Lung microvascular endothelial cell (primary cell): ENCODE measurements at places on chromosomes 3 and 15. TPM values are rescaled to one million over a fixed set of nuclear protein-coding genes. Genes with fewer than 3 reads are reported as not detected.

DNA sequence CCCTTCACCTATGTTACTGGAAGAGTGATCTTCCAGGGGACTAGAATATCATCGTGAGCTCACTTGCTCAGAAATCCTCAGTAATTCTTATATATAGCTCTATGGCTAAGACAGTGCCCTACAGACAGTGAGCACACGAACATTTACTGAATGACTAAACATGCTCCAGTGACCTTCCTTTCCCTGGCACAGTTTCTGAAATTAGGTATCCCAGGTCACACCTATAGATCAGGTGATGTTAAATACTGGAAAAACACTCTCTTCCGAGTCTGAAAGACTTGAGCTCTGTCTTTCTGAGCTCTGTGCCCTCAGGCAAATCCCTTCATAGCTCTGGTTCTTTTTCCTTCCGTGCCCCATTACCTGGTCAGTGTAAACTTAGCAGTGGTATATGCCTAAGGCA is 239.4 kb upstream of the LRIG1 start:
- no peak for DNase-seq

- DNase-seq, result peak; percentile 94
These were observed 161.2 kb downstream of the FRMD5 start for GRCh38 chr15:44033894-44034293.

DNA sequence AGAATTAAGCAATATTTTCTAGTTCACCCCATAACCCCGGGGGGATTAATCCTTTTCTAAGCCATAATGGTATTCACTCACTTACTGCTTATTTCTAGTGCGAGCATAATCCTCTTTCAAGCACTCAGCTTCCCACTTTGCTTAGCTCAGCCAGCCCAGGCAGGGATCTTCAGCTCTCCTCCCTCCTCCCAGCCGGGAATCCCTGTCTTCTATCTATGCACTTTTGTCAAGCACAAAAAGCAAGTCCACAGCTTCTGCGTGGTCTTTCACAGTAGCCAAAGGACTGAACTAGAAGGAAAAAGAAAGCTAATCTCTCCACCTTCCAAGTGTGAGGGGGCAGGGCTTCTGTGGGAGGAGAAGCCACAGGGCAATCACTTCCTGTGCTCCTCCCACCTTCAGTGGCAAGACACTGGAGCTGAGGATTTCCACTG is 62.8 kb downstream of the PEX5L start:
- no peak for DNase-seq

- peak; percentile 76 for DNase-seq
These were observed 51.0 kb upstream of the SPSB4 start for GRCh38 chr3:141000027-141000663.

- peak; percentile 12 for DNase-seq
These were observed 13.1 kb downstream of the DNAAF4 start for GRCh38 chr15:55494931-55495330.

DNA sequence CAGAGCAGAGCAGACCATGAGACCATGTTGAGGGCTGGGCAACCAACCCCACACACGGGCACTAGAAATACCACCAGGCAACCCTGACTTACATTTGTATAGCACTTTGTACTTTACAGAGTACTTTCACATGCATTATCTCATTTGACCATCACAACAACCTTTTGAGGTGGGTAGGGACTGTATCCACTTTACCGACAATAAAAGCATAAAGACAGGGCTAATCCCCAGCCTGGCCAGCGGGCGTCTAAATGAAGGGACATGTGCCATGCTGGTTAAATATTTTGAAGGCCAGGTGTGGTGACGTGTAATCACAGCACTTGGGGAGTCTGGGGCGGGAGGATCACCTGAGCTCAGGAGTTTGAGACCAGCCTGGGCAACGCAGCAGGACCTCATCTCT is 23.6 kb downstream of the RASGRP1 start:
- DNase-seq, result no peak

Gene GABRR3
- total RNA-seq, result not detected in 2 replicates

Gene FGD5
- 74.3 and 86.1 TPM in 2 replicates for total RNA-seq

Gene SNX22
- total RNA-seq, result under 0.01 and 0.20 TPM in 2 replicates

Gene TTLL13
- under 0.01 TPM in 2 replicates for total RNA-seq

Gene HMCES
- total RNA-seq, result 18.7 and 20.3 TPM in 2 replicates
